ENCODE measurements at places on chromosomes 7 and 10.

GRCh38 chr10:66982053-66982420 lies 56.2 kb downstream of the LRRTM3 start:
- no peak for DNase-seq

DNA sequence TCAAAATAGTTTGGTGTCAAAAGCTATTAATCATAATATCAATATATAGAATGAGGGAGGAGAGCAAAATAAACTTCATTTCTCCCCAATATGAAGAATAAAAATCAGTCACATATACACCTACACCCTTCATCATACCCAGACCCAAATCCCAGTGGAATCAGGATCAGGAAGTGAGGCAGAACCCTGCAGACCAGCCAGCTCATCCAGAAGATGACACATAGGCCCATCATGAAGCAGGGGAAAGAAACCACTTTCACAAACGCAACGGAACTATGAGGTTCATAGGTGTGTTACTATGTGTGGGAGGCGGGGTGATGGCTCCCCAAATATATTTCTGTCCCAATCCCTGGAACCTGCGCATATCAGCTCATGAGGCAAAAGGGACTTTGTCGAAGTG lies 89.0 kb downstream of the RSU1 start:
- no peak for DNase-seq

- no peak for DNase-seq
These were observed 94.8 kb downstream of the TCERG1L start for GRCh38 chr10:131216681-131217230.

- DNase-seq, result no peak
These were observed 13.3 kb downstream of the RGR start for GRCh38 chr10:84258034-84258695.

DNA sequence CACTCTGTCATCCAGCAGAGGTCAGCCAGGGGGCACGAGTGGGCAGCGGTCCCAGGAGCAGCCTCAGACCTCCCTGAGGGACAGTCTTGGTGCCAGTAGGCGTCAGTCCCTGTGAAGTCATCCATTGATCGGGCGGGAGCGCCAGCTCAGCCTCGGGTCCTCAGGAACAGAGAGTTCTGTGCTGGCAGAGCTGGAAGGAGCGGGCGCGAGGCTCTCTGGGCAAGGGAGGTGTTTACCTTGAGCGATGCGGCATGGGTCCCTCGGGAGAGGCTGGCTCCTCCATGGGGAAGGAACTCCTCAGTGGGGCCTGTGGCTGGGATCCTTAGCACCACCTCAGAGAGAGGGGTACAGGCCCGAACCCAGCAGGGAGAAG lies 101.1 kb upstream of the PPIF start:
- DNase-seq, result no peak

DNA sequence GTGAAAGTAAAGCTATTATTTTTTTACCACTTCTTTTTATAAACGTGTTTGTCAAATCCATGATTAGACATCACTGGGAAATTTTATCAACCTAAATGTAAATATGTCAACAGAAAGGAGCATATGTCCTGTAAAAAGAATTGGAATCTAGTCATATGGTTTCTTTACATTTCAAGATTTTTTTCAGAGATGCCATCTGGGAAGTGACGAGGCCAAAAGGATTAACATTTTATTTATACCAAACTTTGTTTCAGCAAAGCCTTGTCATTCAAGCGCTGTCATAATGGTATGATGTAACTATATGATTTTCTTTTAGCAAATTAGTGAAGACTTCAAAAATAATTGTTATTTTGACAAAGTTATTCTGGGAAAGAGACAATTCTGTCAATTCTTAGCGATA lies 117.3 kb downstream of the SEMA3A start:
- DNase-seq, result no peak

- DNase-seq, result no peak
These were observed 31.9 kb upstream of the SMKR1 start for GRCh38 chr7:129470411-129470810.

DNA sequence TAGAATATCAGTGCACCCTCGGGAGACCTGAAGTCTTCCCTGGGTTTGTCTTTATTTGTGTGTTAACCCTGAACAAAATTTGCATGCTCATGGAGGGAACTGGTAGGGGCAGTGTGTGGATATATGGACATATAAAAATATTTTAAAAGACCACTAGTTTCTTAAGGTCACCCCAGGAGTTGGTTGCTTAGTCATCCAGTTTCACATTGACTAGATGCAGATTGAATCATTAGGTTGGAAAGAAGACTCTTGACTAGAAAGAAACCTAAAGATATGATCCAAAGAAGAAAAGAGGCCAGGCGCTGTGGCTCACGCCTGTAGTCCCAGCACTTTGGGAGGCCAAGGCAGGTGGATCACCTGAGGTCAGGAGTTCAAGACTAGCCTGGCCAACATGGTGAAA lies 137.1 kb downstream of the KAT6B start:
- no peak for DNase-seq

- no peak for DNase-seq
These were observed 104.6 kb upstream of the PPIF start for GRCh38 chr10:79242620-79243152.

DNA sequence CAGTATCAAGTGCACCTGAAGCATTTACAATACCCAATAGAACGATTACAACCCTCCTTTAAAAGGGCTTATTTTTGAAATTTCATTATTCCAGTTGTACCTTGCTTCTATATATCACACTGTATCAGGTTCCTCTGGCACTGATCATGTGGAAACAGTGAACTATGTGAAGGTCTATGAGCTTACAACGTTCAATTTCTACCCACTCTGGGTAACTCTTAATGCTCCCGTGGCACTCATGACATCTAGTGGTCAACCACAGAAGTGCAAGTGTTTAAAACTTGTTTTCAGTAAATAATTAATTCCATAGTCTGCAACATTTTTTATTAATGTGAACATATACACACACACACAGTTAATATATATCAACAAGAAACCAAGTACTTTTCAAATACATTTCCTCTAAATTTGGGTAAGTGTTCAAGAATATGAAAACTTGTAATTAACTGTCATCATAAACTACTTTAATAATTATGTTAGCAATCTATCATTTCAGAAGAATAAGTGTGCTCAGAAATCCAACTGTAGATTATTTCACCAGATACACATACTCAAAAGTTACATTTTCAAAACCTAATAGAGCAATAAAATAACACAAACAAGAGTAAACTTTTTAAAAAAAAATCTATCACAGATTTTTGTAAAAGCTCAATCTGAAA lies 61.0 kb downstream of the MPP7 start:
- DNase-seq, result peak; percentile 10

- DNase-seq, result no peak
These were observed 55.5 kb downstream of the PLXNA4 start for GRCh38 chr7:132520591-132521280.

DNA sequence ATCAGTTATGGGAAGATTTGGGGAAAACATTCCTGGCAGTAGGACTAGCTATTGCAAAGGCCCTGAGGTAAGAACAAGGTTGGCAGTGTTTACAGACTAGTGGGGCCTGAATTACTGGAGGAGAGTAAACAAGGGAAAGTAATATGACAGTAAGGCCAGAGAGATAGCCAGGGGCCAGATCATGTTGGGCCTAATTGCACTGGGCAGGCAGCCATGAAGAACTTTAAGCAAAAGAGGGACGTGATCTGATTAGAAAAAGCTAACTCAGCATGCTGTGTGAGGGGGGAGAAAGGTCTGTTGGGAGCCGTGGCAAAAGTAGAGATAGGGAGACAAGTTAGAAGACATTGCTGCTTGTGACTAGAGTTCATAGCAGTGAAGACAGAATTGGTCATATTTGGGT lies 9.2 kb downstream of the NUP42 start:
- no peak for DNase-seq

- DNase-seq, result no peak
These were observed 52.7 kb downstream of the GRB10 start for GRCh38 chr7:50729962-50730361.

GRCh38 chr7:36755484-36755883 lies 31.2 kb upstream of the AOAH start:
- no peak for DNase-seq

GRCh38 chr10:62040881-62041280 lies 139.4 kb downstream of the ARID5B start:
- DNase-seq, result no peak

GRCh38 chr10:122471531-122472177 lies 10.3 kb downstream of the HTRA1 start:
- no peak for DNase-seq

GRCh38 chr10:99788598-99789256 lies 6.3 kb downstream of the ABCC2 start:
- DNase-seq, result no peak

DNA sequence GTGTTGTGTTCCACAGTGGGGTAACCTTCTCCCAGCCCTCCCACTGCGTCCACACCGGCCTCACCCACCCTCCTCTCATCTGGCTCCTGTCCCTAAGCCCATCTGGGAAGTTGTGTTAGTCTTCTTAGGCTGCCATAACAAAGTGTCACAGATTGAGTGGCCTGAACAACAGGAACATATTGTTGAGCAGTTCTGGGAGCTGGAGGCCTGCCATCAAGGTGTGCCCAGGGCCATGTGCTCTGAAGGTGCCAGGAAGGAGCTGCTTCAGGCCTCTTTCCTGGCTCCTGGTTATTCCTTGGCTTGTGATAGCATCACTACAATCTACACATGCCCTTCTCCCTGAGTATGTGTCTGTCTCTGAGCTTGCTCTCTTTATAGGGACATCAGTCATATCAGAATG lies 327.6 kb upstream of the COBL start:
- DNase-seq, result no peak

GRCh38 chr10:103542764-103543616 lies 49.5 kb downstream of the NEURL1 start:
- no peak for DNase-seq

DNA sequence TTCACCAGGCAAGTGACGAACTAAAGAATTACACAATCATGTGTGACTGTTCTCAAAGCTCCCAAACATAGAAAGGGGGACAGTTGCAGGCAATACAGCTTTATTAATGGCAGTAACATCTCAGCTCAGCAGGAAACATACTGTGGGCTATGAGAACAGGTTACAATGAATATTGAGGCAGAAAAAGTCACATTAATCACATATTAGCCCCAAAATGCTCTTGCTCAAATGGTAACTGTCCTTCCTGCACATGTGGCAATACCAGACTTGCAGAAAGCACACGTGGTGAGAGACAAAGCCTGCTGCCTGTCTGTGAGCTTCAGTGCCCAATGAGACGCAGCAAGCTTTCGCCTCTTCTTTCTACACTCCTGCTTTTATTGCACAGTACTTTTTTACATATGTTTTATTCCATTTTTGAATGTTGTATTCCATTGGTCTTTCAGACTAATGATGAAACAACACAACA lies 104.9 kb upstream of the ACBD5 start:
- DNase-seq, result no peak

- DNase-seq, result no peak
These were observed 44.5 kb downstream of the TAS2R16 start for GRCh38 chr7:122951006-122951405.

DNA sequence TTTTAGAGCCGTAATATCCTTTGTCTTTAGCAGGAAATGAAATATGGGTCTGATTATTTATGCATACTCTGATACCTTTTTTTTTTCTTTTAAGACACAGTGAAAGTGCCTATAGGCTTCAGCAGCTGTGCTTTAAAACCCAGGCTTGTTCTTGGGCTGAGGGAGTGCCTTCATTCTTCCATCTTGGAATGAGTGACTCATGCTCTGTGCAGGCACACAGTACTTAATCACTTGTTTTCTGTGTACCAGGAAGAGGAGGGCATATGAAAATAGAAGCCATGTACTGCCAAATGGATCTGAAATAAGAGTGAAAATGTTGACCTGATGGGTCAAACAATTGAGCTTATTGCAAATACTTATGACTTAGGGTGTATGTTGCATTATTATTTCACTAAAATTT lies 12.0 kb downstream of the INPP5F start:
- no peak for DNase-seq

- no peak for DNase-seq
These were observed 60.8 kb downstream of the GDI2 start for GRCh38 chr10:5752301-5752871.

GRCh38 chr7:22725585-22725984 lies 1.4 kb upstream of the IL6 start:
- no peak for DNase-seq

GRCh38 chr10:101134299-101135127 lies 3.4 kb downstream of the TLX1 start:
- DNase-seq, result no peak

DNA sequence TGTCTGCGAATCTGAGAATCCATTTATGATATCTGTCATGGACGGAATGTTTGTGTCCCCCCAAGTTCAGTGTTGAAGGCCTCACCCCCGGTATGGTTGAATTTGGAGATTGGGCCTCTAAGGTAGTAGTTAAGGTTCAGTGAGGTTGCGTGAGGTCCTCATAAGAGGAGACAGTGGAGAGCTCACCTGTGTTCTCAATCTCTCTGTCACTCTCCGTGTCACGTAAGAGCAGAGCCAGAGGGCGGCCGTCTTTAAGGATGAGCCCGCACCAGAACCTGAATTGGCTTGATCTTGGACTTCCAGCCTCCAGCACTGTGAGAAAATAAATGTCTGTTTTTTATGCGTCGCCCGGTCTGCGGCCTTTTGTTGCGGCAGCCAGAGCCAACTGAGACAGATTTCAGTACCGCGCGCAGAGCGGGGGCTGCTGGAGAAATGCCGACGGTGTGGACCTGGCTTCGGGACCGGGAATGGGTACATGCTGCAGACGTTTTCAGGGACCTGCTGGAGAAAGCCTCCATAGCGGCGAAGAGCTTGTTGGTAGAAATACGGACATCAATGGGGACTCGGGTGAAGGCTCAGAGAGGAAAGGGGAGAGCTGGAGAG lies 40.2 kb downstream of the WDR37 start:
- DNase-seq, result no peak

- DNase-seq, result no peak
These were observed 6.3 kb downstream of the GHRHR start for GRCh38 chr7:30970074-30970473.

DNA sequence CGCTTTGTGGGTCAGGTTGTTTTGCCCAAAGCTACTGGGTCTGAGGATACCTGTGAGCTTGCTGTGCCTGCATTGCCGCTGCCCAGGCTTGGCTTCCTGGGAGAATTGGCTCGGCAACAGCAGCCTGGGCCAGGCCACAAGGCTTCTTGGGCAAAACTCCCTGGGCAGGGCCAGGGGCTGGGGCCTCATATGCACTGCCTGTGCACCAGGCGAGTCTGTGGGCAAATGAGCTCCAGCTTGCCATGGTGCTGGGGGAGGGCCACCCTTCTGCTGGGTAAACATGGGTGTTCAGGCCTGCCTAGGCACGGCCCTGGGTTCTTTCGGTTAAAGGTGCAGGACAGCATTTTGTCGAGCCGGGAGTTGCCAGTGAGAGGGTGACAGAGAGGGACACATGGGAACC lies 19.4 kb downstream of the ZMIZ1 start:
- DNase-seq, result no peak

DNA sequence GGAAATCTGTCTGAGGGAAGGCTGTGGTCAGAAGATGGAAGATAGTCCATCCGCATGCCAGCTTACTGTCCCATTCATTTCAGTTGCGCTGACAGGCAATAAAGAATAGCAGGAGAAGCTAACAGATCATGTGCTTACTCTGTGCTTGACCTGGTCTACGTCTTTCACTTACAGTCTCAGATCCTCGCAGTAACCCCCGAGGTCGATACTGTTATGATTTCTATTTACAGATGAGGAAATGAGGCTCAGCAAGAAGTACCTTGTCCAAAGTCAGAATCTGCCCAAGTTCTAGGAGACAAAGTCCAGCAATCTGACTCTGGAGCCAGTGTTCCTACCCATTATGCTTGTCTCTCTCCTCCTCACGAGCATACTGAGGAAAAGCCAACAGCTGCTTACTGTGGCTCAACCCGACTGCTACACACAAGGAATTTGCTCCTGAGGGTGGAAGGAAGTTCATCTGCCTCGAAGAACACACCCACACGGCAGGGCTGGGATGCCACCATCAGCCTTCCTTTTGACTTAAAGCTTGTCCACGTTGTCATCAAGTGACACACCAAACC lies 74.2 kb downstream of the MINPP1 start:
- no peak for DNase-seq

GRCh38 chr10:102492344-102492939 lies 10.1 kb downstream of the ACTR1A start:
- DNase-seq, result no peak
